ENCODE measurements at places on chromosomes 3 and 15. TPM values are rescaled to one million over a fixed set of nuclear protein-coding genes. Genes with fewer than 3 reads are reported as not detected.

PCOLCE2 gene
- 29.0 TPM for total RNA-seq

GOLGA6A gene
- total RNA-seq = 0.05 TPM

SNRK gene
- total RNA-seq = 4.8 TPM

KLF15 gene
- total RNA-seq = 0.08 TPM

CHMP2B gene
- total RNA-seq = 96.1 TPM

IL17RB gene
- total RNA-seq = 1.1 TPM

HHLA2 gene
- 0.13 TPM for total RNA-seq

All from A549 treated with CORT108297 at 1 μM for 4 hours (cell line).